ENCODE measurements at places on chromosomes 6 and 20. TPM values are rescaled to one million over a fixed set of nuclear protein-coding genes. Genes with fewer than 3 reads are reported as not detected.

GRCh38 chr20:38674092-38674764, 50.1 kb upstream of the SLC32A1 start:
- peaks cover 41% of the 10 kb centered on the region for H3K27me3 ChIP-seq
- DNase-seq: peak; percentile 84
- H3K4me3 ChIP-seq: peak overlapping the region; percentile 87
- no peaks in the 10 kb centered on the region for H3K36me3 ChIP-seq
- H3K27ac ChIP-seq: peak overlapping the region; percentile 56
- peaks cover 5% of the 10 kb centered on the region for H3K4me1 ChIP-seq

DNA sequence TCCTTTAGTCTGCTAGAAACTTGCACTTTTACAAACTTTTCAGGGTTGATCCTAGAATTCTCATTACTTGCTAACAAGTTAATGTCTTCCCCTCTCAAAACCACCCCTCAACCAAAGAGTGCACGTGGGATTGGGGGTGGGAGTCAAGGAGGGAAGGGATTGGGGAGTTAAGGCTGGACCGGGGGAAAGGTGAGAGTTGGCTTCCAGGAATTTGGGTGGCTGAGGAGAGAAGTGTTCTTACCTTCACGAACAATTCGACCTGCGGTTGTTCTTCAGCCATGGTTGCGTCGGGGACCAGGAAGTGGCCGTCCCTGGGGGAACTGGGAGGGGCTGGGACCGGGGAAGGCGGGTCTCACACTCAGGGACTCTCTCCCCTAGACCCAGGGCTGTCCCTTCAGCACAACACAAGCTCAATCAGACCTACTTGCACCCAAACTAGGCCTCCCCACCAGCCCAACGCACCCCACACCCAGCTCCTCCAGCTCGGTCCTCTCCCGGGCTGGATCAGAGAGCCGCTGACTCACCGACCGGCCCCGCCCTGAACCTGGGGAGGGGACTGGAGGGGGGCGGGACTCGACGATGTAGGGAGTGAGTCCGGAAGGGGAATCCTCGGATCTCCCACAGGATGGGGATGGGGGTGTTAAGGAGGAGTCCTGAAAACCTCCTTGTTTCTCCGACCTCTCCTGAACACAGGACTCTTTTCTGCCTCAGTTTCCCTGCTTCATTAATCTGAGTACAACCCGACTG, at the start of gene CLIC1:
TSS of gene CLIC1 (minus strand) at position 510 of the 747 bp plus-strand sequence. CDS start at position 280, 230 bp downstream.
- DNase-seq: peak; percentile 95
- H3K4me3 ChIP-seq: peak within 1 kb of the TSS; percentile 98
- H3K27me3 ChIP-seq: no peaks in the 10 kb centered on the region
- peaks cover 51% of the 10 kb centered on the region for H3K36me3 ChIP-seq
- peaks cover 64% of the 10 kb centered on the region for H3K4me1 ChIP-seq

- H3K36me3 ChIP-seq: peaks cover 14% of the 10 kb centered on the region
- no peaks in the 10 kb centered on the region for H3K27me3 ChIP-seq
- H3K4me1 ChIP-seq: peaks cover 79% of the 10 kb centered on the region
- peak; percentile 56 for DNase-seq
- peak overlapping the region; percentile 77 for H3K27ac ChIP-seq
Observed at GRCh38 chr6:149079911-149080491, 237.5 kb upstream of the TAB2 start.

- no peak overlapping the region for H3K27ac ChIP-seq
- DNase-seq: no peak
- H3K36me3 ChIP-seq: peaks cover 2% of the 10 kb centered on the region
- H3K4me3 ChIP-seq: no peak overlapping the region
Observed at GRCh38 chr6:13278164-13278563, 50.2 kb downstream of the TBC1D7 start.

DNA sequence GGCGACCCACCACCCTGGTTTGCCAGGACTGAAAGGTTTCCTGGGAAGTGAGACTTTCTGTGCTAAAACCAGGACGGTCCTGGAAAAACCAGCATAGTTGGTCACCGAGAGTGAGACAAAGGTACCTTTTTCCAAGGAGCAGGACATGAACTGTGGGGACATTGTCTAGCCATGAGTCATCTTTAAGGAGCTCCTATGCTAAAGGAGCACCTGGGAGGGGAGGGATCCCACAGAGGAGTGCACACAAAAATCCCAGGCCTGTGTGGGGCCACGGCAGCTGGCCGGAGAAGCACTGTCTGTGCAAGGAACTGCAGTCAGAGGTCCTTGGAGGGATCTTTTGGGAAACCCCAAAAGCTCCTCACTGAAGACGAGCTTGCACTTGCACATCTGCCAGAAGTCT, 109.1 kb upstream of the PLEKHG1 start:
- no peak overlapping the region for H3K4me3 ChIP-seq
- no peaks in the 10 kb centered on the region for H3K36me3 ChIP-seq
- peaks cover 4% of the 10 kb centered on the region for H3K27me3 ChIP-seq
- H3K4me1 ChIP-seq: peaks cover 8% of the 10 kb centered on the region

DNA sequence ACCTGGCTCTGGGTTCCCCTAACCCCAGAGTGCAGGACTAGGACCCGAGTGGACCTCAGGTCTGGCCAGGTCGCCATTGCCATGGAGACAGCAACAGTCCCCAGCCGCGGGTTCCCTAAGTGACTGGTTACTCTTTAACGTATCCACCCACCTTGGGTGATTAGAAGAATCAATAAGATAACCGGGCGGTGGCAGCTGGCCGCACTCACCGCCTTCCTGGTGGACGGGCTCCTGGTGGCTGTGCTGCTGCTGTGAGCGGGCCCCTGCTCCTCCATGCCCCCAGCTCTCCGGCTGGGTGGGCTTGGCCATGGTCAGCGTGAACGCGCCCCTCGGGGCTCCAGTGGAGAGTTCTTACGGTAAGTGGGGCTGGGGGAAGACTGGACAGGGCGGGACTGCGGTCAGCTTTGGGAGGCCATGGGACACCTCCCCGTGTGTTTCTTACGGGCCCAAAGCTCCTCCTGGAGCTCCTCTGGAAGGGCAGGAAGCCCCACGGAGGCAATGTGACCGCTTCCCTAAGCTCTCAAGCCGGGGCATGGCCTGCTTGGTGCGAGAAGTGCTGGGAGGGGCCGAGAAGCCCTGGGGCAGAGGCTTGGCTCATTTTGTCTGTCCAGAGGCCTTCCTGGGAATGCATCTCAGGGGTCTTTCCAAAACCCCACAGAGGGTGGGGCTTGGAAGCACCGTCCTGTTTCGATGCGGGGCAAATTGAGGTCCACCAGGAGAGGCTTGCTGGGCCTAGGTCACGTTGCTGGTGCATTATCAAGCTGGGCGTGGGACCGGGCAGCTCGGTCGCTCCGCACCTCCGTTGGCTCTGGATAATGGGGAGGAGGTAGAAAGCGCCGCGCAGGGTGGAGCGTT, at the start of gene HNF4A:
TSS of gene HNF4A (plus strand) at position 202 of the 855 bp plus-strand sequence. CDS start at position 308, 106 bp downstream.
- H3K36me3 ChIP-seq: no peaks in the 10 kb centered on the region
- peaks cover 10% of the 10 kb centered on the region for H3K27me3 ChIP-seq
- H3K27ac ChIP-seq: no peak within 1 kb of the TSS
- no peak within 1 kb of the TSS for H3K4me3 ChIP-seq

GRCh38 chr6:134238006-134238405, 79.9 kb downstream of the SGK1 start:
- no peaks in the 10 kb centered on the region for H3K27me3 ChIP-seq
- peak overlapping the region; percentile 32 for H3K27ac ChIP-seq
- DNase-seq: no peak
- peaks cover 5% of the 10 kb centered on the region for H3K36me3 ChIP-seq

SNAP91 gene
- not detected for total RNA-seq

- no peak overlapping the region for H3K4me3 ChIP-seq
- H3K27ac ChIP-seq: no peak overlapping the region
- DNase-seq: no peak
- peaks cover 34% of the 10 kb centered on the region for H3K36me3 ChIP-seq
- H3K27me3 ChIP-seq: peaks cover 9% of the 10 kb centered on the region
Observed at GRCh38 chr6:39102821-39103136, 12.2 kb downstream of the SAYSD1 start.

All from activated CD4-positive, alpha-beta T cell treated with anti-CD3 and anti-CD28 coated beads, Interleukin-2, amount 10 ng/mL, durations not matched to agents 24 days and 14 days (primary cell).